ENCODE measurements at places on chromosomes 5 and 9.

DNA sequence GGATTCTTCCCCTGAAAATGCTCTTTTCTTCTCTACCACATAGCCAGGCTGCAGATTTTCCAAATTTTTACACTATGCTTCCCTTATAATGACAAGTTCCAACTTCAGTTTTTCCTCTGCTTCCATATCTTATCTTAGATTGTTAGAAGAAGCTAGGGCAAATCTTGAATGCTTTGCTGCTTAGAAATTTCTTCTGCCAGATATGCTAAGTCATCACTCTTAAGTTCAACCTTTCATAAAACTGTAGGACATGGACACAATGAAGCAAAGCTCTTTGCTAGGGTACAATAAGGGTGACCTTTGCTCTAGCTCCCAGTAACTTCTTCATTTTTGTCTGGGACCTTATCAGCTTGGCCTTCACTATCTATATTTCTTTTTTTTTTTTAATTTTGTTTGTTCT is 88.7 kb downstream of the NXNL2 start:
- DNase-seq: no peak

GRCh38 chr9:127541176-127541575 is 70.9 kb upstream of the STXBP1 start:
- no peak for DNase-seq

GRCh38 chr5:126395198-126395597 is 28.0 kb upstream of the GRAMD2B start:
- DNase-seq: no peak

DNA sequence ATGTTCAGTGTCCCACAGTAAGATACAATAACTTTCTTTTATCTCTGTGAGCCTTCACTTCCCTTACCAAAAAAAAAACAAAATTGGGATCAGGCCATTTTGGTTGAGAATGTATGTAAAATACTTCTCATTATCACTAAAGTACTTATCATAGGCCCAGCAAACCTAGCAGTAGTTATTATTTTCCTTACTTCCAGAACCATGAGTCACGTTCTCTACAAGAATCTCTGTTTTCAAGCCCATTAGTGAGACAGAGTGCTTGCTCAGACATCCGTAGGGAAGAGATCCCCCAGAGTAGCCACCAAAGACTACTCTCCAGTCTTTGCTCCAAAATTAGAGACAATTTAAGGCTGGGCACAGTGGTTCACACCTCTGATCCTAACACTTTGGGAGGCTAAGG is 103.9 kb upstream of the NR5A1 start:
- no peak for DNase-seq

DNA sequence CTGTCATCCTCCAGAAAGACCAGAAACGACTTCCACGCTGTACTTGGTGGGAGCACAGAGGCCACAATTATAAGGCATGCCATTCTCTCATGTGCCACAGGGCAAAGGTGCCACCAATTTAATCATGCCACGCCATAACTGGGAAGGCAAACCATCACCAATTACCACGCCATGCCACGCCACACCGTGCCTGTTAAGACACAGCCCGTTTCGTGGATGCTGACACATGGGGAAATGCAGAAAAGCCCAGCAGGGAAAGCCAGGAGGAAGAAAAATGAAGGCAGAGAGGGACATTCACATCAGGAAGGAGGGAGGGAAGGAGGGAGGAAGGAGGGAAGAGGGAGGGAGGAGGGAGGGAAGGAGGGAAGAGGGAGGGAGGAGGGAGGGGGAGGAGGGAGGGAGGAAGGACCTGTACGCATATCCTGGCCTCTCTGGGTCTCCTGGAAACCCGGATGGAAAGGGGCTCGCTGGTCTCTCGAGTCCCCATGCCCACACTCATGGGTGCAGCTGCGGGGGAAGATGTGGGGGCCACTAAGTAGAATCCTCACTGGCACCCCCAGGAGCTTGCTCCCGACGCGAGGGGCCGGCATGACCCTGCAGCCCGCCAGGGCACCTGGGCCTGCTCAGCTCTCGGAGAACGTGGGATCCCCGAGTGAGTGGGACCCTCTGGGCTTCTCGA is 61.7 kb upstream of the UBAC1 start:
- no peak for DNase-seq

GRCh38 chr9:20508242-20508641 is 114.1 kb downstream of the MLLT3 start:
- DNase-seq: no peak

- DNase-seq: no peak
Measured at GRCh38 chr9:16553869-16554540, 316.5 kb downstream of the BNC2 start.

- no peak for DNase-seq
Measured at GRCh38 chr9:22649384-22649783, 202.8 kb downstream of the DMRTA1 start.

GRCh38 chr5:139340051-139340450 is 1.6 kb upstream of the PAIP2 start:
- no peak for DNase-seq

- DNase-seq: no peak
Measured at GRCh38 chr5:2262620-2263019, 379.9 kb upstream of the IRX4 start.

GRCh38 chr9:87599901-87600610 is 102.4 kb downstream of the DAPK1 start:
- no peak for DNase-seq

DNA sequence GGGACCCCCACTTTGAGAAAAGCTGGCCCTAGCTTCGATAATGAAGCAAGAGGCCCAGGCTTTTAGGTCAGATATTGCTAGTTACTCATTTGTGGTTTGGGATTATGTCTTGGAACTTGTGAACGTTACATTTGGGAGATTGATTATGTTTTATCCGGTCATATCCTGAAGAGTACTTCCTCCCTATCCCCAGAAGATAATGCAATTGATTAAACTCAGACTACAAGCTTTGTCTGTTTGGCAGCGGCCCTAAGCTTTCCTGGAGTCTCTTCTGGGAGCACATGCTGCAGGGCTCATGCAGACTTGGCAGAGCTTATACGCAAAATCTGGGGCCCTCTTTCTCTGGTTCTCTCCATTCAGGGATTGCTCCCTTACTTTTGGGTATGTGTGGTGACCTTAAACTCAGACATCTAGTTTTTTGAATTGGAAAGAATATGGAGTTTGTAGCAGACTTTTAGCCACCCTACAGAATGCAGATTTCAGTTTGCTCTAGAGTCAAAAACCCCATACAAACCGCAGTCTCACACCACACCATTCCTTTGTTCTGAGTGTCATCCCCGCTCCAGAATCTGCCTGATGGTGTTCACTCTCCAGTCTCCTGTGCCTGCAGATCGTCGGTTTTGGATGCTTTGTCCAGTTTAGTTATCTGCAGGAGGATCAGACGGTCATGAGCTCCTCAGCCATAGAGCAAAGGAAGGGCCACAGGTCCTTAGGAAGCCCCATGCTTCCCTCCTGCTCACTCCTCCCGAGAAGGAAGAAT is 449.5 kb upstream of the TRPC7 start:
- no peak for DNase-seq

DNA sequence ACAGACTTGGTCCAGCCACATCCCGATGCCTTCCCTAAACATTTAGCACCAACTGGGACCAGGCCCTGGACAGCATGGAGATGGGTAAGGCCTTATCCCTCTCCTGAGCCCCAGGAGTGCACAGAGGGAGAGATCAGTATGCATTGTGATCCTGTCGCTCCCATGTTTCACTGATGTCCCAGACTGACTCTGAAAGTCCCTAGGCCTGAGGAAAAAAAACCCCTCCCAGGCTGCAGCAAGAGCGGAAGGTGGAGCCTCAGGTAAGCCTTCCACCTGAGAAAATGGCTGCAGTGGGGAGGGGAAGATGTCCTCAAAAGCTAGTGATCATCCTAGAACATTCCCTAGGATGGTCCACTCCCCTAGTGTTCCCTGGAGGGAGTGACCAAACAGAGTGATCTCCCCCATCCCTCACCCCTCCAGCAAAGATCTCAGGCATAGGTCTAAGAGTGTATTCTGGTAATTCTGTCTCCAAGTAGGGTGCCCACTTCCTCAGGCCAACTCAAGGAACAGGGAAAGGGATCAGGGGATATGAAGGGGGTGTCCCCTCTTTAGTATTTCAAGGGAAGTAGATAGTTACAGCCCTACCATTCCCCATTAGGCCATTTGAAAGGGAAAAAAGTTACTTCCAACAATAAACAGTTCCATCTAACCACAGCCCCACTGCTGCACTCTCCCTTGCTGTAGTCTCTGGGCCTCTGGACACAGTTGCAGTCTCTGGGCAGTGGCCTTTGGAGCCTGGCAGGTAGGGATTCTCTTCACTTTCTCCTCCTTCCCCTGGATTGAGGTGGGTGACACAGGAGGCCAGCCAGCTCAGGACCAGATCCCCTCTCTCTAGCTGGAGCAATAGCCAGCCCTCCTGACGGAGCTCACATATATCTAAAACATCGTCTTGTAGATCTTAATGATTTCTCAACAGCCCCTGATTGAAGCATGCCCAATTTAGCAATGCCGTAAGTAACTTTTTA is 6.8 kb upstream of the CXXC5 start:
- DNase-seq: no peak

- no peak for DNase-seq
Measured at GRCh38 chr5:132430746-132431145, 59.8 kb downstream of the IRF1 start.

DNA sequence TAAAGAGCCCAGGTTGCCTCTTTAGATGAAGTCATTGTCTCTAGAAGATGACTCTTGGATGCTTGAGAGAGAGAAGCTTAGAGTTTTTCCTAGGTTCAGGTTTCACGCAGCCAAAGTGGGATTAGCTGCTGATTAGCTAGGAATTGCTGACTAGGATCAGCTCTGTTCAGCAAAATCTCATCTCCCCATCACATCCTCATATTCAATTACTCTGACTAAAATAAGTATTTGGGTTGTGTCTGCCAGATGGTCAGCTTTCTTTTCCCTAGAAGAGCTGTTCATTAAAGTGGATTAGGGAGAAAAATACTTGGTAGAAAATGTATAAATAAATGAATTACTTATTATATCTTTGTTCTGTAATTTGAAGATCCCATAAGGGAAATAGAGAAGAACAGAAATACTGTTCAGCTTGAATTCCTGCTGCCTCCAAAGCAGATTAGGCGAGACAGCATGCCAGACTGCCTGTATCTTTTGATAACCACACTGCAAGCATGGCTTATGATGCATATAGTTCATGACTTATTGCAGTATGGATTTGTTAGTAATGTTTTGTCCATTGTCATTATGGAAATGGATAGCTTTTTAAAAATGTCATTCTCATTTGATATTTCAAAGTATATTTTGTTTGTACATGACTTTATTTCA is 184.8 kb upstream of the CD180 start:
- no peak for DNase-seq

GRCh38 chr5:108619815-108620214 is 127.9 kb upstream of the FER start:
- DNase-seq: no peak

- no peak for DNase-seq
Measured at GRCh38 chr9:128828267-128828666, 1.3 kb downstream of the SPOUT1 start.

DNA sequence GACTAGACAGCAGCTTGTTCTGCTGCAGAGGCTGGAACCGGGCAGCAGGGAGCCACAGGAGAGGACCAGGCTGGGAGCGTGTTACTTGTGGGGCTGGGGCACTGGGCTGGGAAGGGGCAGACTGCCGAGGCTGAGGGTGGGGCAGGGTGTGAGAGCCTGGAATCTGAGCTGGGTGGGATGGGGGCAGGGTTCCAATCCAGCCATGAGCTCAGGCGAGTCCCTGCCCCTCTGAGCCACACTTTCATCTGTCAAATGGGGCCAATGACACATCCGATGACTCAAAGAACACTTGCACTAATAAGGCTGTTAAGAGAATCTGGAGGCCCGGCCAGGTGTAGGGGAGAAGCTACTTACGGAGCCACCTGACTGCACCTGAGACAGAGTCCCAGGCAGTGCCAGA is 18.7 kb upstream of the WDR38 start:
- no peak for DNase-seq

GRCh38 chr9:133405508-133406438 is 12.0 kb downstream of the REXO4 start:
- no peak for DNase-seq

GRCh38 chr9:82799286-82799685 is 263.7 kb downstream of the RASEF start:
- DNase-seq: no peak

- no peak for DNase-seq
Measured at GRCh38 chr9:34653151-34654072, 1.4 kb downstream of the IL11RA start.

DNA sequence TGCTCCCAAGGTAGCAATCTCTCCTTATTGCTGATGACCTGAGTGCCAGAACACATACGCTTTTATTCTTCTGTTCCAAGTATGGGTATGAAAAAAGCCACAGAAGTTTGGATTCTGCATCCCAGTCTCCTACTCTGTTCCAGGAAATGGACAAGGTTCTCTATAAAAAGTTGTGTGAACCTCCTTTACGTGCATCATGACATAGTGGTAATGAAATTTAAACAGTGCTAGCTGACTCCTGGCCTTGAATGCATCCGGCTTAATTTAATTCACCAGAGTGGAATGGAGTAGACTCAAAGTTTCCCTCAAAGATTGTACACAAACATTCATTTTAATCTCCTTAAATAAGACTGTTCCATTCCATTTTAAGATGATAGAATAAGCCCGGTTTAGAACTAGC is 68.9 kb downstream of the LURAP1L start:
- no peak for DNase-seq

GRCh38 chr5:1727571-1727970 is 72.1 kb downstream of the MRPL36 start:
- DNase-seq: no peak

- DNase-seq: no peak
Measured at GRCh38 chr9:15570769-15571168, 17.9 kb downstream of the CCDC171 start.

- no peak for DNase-seq
Measured at GRCh38 chr5:37876943-37877342, 37.1 kb upstream of the GDNF start.

DNA sequence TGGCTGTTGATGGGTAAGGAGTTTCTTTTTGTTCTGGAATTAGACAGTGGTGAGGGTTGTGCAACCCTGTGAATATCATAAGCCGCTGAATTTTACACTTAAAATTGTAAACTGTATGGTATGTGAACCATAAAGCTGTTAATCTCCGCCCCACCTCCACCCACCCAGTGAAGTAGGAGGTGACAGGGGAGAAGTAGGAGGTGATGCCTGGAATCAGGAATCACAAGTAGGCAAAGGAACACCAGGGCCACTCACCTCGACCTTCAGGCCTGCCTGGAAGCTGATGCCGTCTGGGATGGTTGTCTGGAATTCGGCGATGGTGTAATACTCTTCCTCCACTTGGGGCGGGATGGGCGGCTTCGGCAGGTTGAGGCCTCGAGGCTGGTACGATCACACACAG is 62.3 kb upstream of the UBTD2 start:
- no peak for DNase-seq

GRCh38 chr9:76219560-76220151 is 174.6 kb downstream of the RFK start:
- no peak for DNase-seq

- no peak for DNase-seq
Measured at GRCh38 chr5:169571355-169571754, 12.2 kb upstream of the SPDL1 start.

GRCh38 chr9:105751761-105752160 is 57.4 kb downstream of the TMEM38B start:
- DNase-seq: no peak

GRCh38 chr5:156031181-156031580 is 295.8 kb upstream of the SGCD start:
- DNase-seq: no peak
